ENCODE measurements at places on chromosomes 2 and 18. TPM values are rescaled to one million over a fixed set of nuclear protein-coding genes. Genes with fewer than 3 reads are reported as not detected.

- DNase-seq, result peak; percentile 82
These were observed 136.5 kb upstream of the ETAA1 start for GRCh38 chr2:67260343-67261277.

DNA sequence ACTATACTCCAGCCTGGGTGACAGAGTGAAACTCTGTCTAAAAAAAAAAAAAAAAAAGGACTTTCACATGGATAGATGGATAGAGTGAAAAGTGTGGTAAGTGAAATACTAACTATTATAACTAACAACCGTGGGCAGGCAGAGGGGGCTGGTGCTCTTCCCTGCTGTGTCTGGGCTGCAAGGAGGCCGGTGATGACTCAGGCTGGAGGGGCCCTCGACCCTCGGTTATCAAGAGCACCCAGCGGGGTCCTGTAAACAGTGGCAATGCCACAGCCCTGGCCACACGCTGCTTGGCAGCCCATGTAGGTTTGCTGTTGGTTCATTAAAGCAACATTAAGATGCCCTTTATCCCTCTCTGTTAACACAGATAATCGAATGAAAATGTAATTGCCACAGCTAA is 184.8 kb upstream of the RAB12 start:
- no peak for DNase-seq

- DNase-seq, result peak; percentile 56
These were observed 17.0 kb upstream of the CD8A start for GRCh38 chr2:86807468-86808275.

- no peak for DNase-seq
These were observed 264.0 kb upstream of the SESTD1 start for GRCh38 chr2:179528576-179529069.

DNA sequence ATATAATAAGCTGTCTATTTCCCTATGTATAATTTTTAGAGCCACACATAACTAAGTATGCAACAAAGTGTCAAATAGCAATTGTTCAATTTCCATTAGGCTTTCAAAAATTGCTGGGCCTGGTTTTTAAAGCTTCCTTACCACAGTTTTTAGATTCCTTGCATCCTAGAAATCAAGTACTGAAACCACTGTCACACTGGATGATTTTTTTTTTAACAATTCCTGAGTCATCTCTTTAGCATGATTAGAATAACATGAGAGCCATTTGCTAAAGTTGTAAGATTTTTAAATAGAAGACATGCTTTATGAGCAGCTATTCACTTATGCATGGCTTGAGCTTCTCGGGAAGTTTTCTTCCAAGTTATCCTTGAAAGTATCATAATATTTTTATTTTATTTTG is 319.5 kb upstream of the NXPH2 start:
- DNase-seq, result no peak

GRCh38 chr2:68774569-68775271 is 40.1 kb downstream of the ARHGAP25 start:
- DNase-seq, result no peak

- DNase-seq, result no peak
These were observed 206.8 kb upstream of the ERBB4 start for GRCh38 chr2:212745359-212745758.

GRCh38 chr2:239105234-239105633 is 257.3 kb downstream of the TWIST2 start:
- no peak for DNase-seq

DNA sequence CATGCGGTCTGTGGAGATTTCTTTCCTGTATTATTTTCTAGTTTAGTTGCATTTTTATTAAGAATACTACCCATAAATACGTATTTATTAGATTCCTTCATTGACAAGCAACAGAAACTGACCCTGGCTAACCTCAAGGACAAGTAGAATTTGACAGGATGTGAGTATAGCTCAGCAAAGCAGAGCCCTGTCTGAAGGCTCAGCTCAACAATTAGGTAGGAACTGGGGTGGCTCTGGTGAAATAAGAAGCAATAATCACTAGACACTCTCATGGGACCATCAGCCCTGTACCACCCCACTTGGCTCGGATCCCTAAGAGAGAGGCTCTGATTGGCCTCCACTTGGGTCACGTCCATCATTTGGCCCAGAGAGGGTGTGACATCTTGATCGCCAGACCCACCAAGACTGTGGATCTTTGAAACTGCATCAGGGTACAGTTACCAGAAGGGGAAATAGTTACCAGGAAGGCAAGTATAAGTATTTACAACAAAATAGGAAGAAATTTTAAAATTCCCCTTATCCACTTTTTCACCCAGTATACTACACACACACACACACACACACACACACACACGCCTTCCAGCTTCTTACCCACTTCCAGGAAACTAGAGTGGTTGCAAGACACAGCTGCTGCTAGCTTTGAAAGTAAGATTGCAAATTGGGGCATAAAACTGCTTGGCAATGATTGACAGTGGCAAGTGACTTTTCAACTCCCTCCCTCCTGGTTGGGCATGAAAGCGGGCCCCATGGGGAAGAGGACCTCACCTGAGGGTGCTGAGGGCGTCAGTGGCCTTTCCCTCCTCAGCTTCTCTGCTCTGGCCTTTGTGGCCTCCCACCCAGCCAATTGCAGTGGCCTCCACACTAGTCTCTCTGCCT is 41.8 kb downstream of the KCTD18 start:
- no peak for DNase-seq

GRCh38 chr18:79378536-79379250 is 17.0 kb upstream of the NFATC1 start:
- peak; percentile 51 for DNase-seq

- no peak for DNase-seq
These were observed 35.6 kb upstream of the NRP2 start for GRCh38 chr2:205646680-205647079.

DNA sequence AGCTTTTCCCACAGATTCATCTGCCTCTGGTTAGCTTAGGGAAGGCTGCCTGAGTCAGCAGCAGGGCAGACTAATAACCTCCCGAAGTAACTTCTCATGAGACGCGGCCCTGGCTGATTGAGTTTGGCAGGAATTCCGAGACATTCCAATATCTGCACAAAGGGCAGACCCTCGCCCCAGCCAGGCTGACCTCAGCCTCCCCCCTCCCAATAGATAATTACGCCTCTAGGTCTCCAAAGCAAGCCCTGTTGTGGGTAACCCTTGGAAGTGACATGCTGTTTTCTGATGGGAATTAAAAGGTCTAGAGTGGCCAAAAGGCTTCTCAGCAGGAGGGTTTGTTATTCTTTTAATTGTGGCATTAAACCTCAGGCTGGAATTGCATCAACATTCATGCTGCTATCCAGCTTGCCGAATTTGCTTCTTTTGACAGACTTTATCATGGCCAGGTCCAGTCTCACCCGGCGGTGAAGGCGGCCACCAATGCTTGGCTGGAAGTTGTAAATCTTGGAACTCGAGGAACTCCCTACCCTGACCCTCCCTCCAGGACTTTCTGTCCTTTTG is 98.0 kb upstream of the SLC14A2 start:
- DNase-seq, result no peak

- peak; percentile 67 for DNase-seq
These were observed 103.6 kb upstream of the AGAP1 start for GRCh38 chr2:235390108-235390815.

GRCh38 chr2:71129902-71130151 is 202 bp downstream of the MCEE start:
- peak; percentile 84 for DNase-seq

Gene CLEC4F
- total RNA-seq, result not detected

Gene LRRC30
- not detected for total RNA-seq

Gene UPP2
- total RNA-seq, result not detected

Gene CTLA4
- not detected for total RNA-seq

Gene HOXD8
- not detected for total RNA-seq

Gene PRSS56
- not detected for total RNA-seq

Gene MYO3B
- total RNA-seq, result under 0.01 TPM

Gene MC5R
- total RNA-seq, result not detected

Gene HOXD13
- total RNA-seq, result not detected

Gene DES
- not detected for total RNA-seq

Gene PRKAG3
- total RNA-seq, result not detected

Gene ADCY3
- total RNA-seq, result 36.0 TPM

Gene SCYGR8
- not detected for total RNA-seq

Gene ERMN
- total RNA-seq, result not detected
